ENCODE measurements at places on chromosomes 5 and 9.

GRCh38 chr5:83741571-83741970 is 20.9 kb upstream of the HAPLN1 start:
- no peaks in the 10 kb centered on the region for H3K4me1 ChIP-seq
- DNase-seq, result no peak
- no peak overlapping the region for H3K4me3 ChIP-seq
- H3K27me3 ChIP-seq, result no peaks in the 10 kb centered on the region
- H3K36me3 ChIP-seq, result no peaks in the 10 kb centered on the region

DNA sequence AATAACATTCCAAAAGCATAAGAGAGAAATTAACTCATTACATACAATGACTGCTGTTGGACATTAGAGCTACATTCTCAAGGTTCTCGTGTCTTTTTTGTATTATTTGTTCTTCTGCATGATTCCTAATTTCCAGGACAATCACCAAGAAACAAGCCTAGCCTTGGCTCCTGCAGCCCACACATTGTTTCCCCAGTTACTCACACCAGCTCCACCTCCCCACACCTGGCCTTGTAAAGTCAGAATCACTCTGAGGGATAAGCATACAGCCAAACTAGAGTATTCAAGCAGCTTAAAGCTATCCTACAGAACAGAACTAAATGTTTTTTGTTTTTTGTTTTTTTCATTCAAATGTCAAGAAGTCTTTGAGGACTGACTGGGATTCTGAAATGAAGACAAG is 189.2 kb downstream of the HINT1 start:
- no peaks in the 10 kb centered on the region for H3K4me1 ChIP-seq
- H3K27me3 ChIP-seq, result no peaks in the 10 kb centered on the region
- H3K36me3 ChIP-seq, result no peaks in the 10 kb centered on the region
- H3K4me3 ChIP-seq, result no peak overlapping the region

GRCh38 chr5:143229426-143229895 is 174.0 kb downstream of the NR3C1 start:
- peaks cover 21% of the 10 kb centered on the region for H3K4me1 ChIP-seq
- peak; percentile 46 for DNase-seq
- peak overlapping the region; percentile 82 for H3K27ac ChIP-seq
- H3K4me3 ChIP-seq, result peak overlapping the region; percentile 29
- H3K27me3 ChIP-seq, result no peaks in the 10 kb centered on the region

GRCh38 chr9:26437056-26437711 is 455.4 kb downstream of the CAAP1 start:
- H3K4me3 ChIP-seq, result no peak overlapping the region
- H3K27me3 ChIP-seq, result no peaks in the 10 kb centered on the region
- no peaks in the 10 kb centered on the region for H3K36me3 ChIP-seq
- no peak overlapping the region for H3K27ac ChIP-seq
- no peak for DNase-seq
- H3K4me1 ChIP-seq, result no peaks in the 10 kb centered on the region

- H3K27me3 ChIP-seq, result no peaks in the 10 kb centered on the region
- no peaks in the 10 kb centered on the region for H3K4me1 ChIP-seq
- no peak for DNase-seq
- no peak overlapping the region for H3K27ac ChIP-seq
- H3K36me3 ChIP-seq, result no peaks in the 10 kb centered on the region
Measured at GRCh38 chr5:53932351-53932750, 371.9 kb downstream of the NDUFS4 start.

DNA sequence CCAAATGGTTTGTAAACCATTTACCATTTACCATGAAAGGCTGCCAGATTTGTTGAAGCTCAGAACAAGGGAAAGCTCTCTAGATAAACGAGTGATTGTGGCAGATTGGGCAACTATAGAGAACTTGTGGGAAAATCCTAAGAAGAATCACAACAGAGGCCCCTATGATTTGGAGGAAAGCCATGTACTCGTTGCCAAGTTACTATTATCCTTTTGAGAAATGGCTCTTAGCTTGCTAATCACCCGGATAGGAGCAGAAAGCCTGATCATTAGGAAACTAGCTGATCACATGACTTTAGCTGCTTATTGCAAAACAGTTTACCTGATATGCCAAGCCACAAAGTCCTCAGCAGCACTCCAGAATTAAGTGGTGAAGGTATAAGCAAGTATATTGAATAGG is 23.5 kb upstream of the ATG10 start:
- no peaks in the 10 kb centered on the region for H3K36me3 ChIP-seq
- no peak overlapping the region for H3K27ac ChIP-seq
- no peaks in the 10 kb centered on the region for H3K27me3 ChIP-seq
- H3K4me1 ChIP-seq, result no peaks in the 10 kb centered on the region
- DNase-seq, result no peak
- H3K4me3 ChIP-seq, result no peak overlapping the region

Measured in MM.1S (cell line).